ENCODE measurements at places on chromosomes 4 and X.

GRCh38 chr4:38514465-38515146 lies 149.4 kb upstream of the KLF3 start:
- no peak for DNase-seq

GRCh38 chr4:89438102-89438831 lies 130.7 kb upstream of the GPRIN3 start:
- DNase-seq: peak; percentile 35

DNA sequence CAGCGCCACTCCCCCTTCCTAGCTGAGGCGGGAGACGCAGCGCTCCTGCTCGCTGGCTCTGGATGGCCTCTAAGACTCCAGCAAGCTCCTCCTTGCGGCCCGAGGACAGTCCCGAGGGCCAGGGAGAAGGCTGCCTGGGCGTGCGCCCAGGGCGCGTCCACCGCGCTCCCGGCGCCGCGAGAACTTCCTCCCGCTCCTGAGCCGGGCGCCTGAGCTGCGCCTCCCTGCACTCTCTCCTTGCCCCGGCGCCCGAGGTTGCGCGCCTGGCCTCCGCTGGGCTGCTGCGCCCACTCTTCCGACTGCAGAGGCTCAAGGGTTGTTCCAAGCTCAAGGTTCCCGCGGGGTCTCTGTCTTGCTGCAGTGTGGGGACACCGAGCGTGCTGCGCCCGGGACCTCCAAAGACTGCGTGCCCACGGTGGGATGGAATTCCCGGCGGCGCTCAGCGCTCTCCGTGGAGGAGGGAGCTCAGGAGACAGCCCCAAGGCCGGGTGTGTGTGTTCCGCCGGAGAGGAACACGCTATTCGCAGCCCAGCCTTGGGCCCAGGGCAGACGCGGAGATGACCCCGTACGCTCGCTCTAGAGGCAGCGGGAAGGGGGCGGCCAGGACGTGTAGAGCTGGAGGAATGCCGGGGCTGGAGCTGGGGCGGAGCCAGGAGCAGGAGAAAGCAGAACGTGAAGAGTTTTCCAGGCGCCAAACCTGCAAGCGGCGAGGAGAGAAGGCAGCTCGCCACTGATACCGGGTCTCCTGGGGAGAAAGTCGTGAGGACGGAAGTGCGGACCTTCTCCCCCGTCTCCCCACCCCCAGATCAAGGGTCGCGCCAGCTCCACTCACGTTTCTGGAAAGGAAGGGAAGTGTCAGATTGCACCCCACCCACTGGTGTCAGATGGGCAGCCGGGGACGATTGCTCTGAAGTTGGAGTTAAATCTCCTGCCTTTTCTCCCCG lies at the start of gene ARHGAP6:
Gene ARHGAP6, minus strand, starts transcription at position 753 of the 944 bp plus-strand sequence. CDS start 1,092 bp downstream, outside the sequence.
- peak; percentile 28 for DNase-seq

DNA sequence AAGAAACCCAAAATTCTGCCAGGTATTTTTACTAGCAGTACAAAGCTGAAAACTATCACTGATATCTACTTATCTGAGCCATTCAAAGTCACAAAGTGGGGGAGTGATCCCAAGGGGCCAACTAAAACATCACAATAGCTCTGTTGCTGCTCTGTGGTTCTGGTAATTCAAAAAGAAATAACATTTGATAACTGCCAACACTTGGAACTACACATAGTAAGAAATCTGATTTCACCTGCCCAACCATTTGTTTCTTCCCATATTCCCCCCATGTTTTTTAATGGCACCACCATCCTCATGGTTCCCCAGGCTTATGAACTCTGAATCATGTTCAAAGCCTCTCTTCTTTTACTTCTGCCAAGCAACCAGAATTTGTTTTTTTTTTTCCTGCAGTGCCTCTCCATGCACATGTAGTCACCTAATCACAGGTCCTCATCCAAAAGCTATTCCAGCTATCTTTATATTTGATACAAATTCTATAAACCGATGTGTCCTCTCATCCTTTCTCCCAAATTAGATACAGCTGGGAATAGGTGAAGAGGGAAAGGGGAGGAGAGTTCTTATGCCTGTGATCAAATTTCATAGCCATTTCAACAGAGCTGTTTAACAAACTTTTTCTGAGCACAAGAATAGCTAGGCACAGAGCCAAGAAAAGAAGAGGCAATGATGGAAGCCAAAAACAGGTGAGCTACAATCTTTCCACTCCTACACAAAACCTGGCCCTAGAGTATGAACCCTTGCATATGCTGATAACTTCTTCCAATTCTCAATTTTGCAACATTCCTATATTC lies 7.7 kb downstream of the AMMECR1 start:
- DNase-seq: no peak

DNA sequence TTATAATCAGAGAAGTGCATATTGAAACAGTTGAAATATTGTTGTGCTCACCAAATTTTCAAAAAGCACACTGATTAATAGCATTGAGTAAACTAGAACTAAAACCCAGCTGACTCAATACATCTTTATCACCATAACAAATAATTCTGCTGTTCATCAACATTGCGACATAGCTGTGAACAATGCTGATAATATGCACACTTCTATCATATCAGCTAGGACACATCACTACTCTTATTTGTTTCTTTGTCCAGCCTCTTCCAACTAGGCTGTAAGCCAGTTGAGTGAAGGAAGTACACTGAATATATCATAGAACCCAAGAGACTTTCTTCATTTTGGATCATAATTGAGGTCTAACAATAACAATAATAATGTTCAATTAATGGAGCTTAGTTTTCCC lies 349.7 kb downstream of the IQCM start:
- peak; percentile 80 for DNase-seq

GRCh38 chr4:118821590-118822293 lies 14.2 kb downstream of the SEC24D start:
- DNase-seq: no peak

DNA sequence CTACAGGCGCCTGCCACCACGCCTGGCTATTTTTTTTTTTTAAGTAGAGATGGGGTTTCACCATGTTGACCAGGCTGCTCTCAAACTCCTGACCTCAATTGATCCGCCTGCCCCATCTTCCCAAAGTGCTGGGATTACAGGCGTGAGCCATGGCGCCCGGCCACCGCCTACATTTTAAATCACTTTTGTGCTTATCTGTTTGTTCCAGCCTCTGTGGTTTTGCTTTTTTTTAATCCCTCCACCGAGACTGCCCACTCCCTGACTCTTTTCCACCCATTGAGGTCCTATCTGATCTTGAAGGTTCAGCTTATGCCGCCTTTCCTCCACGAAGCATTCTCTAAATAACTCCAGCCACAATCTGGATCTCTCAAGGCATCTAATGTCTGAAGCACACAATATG lies 73.5 kb downstream of the CHRDL1 start:
- no peak for DNase-seq

- DNase-seq: no peak
Measured at GRCh38 chr4:5930456-5930855, 37.6 kb upstream of the CRMP1 start.

GRCh38 chrX:22351966-22352365 lies 79.3 kb downstream of the CBLL2 start:
- DNase-seq: no peak

GRCh38 chrX:115892056-115892708 lies 278.4 kb upstream of the AGTR2 start:
- no peak for DNase-seq

DNA sequence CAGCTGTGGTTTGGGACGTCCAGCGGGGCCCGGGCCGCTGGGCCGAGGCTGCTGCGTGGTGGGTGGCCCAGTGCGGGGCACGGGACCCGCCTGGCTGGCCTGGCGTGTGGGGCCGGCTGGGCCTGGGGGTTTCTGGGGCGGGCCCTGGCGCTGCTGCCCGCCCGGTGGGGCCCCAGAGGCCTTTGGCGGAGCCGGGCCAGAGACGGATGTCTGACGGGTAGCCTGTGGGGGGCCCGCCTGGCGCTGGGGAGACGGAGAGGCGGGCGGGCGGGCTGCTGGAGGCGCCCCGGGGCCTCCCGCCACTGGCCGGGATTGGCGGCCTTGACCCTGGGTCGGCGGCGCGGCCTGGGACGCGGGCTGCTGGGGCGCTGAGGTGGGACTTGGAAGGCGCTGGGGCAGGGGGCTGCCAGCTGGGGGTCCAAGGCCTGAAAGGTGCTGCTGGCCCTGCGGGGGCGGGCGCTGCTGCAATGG lies 8.1 kb upstream of the TIMP1 start:
- DNase-seq: no peak

- DNase-seq: no peak
Measured at GRCh38 chr4:132998585-132999230, 150.4 kb upstream of the PCDH10 start.

- no peak for DNase-seq
Measured at GRCh38 chrX:150525061-150525919, 43.1 kb upstream of the MTM1 start.

GRCh38 chr4:134326866-134327265 lies 125.3 kb upstream of the PABPC4L start:
- no peak for DNase-seq

DNA sequence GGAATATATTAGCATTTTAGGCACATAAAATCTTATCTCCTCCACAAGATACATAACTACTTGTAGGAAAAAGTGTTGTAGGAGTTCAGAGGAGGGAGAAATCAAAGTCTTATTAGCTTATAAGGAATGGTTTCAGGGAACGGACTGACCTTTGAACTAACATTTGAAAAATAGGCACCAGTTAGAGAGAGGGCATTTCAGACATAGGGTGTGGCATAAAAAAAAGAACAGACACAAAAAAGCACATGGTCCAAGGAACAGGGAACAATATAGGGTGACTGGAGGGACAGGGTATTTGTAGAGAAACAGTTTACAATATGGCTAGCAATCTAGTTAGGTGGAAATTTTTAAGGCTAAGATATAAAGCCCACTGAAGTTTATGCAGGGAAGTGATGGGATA lies 6.4 kb downstream of the ABCB7 start:
- DNase-seq: no peak

DNA sequence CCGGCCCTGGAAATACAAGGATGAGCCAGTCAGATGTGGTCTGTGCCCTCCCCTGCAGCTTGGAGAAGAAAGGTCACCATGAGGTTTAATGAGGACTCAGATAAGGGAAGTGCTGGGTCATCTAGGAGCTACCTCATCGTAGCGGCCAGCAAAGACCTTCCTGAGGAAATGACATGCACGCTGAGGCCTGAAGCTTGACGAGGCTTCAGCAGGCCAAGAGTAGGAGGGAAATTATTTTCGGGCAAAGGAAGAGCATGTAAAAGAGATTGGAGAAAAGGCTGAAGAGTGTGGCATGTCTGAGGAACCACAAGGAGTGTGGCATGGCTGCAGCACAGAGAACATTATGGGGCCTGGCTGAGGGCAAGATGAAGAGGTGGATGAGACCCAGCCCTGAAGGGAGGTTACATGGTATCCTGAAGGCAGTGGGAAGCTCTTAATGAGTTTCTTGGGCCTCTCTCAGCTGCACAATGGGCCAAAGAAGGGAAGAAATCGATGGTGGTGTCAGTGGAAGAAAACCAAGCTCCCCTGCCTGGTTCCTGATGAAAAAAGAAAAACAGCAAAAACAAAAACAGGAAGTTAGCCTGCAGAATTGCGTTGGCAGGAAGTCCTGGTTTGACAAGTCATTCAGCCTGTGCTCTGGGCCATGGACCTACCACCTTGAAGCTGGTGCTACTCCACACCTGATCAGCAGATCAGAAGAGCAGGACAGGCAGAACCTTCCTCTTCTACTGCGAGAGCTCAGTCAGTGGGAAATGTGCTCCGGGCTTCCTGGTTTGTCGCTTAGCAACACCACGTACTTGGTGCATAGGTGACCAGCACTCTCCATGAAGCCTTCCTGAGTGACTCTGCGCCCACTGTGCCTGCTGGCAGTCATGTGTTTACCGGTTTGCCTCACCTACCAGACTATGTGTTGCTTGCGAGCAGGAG lies 134.5 kb upstream of the KLF3 start:
- DNase-seq: no peak

GRCh38 chrX:40933706-40934425 lies 151.4 kb upstream of the USP9X start:
- peak; percentile 43 for DNase-seq

DNA sequence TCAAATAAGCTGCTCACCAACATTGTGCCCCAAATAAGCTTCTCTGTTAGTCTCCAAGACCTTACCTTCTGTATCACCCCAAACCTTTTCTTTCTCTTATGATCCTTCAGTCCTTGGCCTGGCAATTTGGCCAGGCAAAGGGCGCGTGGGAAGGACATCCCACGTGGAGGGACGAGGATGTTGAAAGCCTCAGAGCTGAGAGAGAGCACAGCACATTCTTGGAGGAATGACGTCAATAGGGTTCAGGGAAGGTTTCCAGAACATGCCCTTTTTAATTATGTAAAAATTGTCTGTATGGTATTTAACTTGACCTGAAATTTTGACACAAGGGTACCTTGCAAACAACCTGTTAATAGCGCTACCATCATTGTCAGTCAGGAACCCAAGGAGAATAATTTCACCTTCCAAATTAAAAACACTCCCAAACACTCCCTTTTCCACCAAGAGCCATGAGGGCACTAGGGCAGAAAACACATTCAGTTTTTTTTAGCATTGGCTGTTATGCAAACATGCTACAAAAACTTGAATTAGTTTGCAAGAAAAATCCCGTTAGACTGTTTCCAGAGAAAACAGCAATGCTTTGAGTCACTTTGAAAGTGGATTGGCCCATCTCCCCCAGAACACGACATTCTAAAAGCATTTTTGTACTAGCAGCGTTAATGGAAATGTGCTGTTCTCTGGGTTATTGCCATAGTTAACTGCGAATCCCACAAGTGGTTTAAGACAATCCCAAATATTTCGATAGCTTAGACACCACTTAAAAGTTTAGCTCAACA lies 183.2 kb upstream of the PUDP start:
- DNase-seq: no peak

DNA sequence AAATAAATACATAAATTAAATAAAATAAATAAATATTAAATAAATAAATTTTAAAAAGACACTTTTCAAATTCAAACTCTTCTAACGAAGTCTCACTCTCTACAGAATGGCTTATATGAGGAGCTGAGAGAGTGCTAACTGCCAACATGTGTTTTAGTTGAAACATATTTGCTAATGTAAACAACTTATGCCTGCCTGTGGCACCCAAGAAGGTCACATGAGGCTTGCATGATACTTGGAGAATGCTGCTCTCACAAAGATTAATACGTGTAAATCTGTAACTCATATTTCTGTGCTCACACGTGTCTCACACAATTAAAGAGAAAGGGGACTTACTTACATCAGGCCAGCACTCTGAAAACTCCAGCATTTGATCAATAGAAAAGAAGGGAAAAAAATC lies 43.2 kb upstream of the PITX2 start:
- no peak for DNase-seq

- DNase-seq: no peak
Measured at GRCh38 chr4:131207589-131207988, 1941.5 kb upstream of the PCDH10 start.

DNA sequence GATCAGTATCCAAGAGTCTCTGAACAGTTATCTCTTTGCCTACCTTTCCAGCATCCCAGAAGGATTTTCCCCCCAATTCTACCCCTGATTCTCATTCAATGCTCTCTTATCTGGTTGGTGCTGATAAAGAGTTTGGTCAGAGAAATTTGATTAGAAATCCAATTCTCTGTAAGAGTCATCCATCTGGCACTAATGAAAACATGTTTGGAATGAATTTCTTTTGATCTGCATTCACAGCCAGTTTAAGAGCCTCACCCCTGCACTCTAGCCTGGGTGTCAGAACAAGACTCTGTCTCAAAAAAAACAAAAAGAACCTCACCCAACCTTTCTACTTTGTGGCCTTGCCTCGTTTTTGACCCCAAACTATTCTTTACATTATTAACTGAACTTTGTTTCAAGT lies 122.1 kb downstream of the MANBA start:
- DNase-seq: peak; percentile 53
